Cortex of kidney (tissue), 1 donor: ENCODE measurements at places on chromosomes 1 and 21.

DNA sequence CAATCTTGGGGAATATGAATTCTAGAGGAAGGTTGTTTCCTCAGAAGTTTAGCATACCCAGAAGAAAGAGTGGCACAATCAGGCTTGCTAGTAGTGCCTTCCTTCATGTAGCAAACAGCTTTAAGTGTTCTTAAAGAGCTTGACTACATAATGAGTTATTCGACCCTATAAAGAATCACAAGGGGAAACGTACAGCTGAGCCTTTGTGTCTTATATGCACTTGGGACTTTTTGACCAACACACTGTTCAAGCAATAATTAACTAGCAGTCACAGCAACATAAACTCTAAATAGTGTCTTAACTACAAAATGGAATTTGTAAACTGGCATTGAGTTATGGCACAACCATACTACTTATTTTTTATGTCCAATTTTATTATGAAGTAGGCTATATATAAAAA is 86.1 kb downstream of the TTLL7 start:
- DNase-seq = no peak

GRCh38 chr1:230715510-230715909 is 1.6 kb upstream of the AGT start:
- DNase-seq = no peak

DNA sequence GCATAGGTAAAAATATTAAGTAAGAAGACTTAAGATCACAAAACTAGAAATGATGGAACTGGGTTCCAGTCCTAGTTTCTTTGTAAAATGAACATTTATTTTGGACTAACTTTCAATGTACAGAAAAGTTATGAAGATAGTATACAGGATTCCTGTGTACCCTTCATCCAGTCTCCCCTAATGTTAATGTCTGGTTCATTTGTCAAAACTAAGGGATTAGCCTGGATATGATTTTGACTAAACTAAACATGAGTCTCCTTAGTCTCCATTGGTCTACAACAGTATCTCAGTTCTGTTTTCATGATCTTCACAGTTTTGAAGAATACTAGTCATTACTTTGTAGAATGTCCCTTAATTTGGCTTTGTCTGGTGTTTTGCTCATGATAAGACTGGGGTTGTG is 54.5 kb downstream of the UBE4B start:
- DNase-seq = no peak

- no peak for DNase-seq
Observed at GRCh38 chr1:31732751-31733289, 29.0 kb upstream of the COL16A1 start.

- no peak for DNase-seq
Observed at GRCh38 chr21:24671901-24672300, 935.4 kb downstream of the MRPL39 start.

DNA sequence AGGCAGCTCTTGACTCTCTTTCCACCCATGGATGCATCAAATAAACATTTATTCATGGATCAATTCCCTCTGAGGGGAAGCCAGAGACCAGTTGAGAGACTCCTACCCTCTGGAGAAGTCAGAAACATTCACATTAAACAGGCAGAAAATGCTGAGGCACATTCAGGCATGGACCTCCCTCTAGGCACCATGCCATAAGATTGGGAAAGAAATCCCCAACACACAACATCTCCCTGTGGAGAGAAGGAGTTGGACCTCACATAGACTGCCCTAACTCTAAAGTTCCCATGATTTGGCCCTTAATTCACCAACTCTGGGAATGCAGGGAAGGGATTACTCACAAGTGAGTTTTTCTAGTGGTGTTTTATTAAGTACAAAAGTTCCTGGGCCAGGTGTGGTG is 415.3 kb upstream of the C1orf87 start:
- DNase-seq = no peak

DNA sequence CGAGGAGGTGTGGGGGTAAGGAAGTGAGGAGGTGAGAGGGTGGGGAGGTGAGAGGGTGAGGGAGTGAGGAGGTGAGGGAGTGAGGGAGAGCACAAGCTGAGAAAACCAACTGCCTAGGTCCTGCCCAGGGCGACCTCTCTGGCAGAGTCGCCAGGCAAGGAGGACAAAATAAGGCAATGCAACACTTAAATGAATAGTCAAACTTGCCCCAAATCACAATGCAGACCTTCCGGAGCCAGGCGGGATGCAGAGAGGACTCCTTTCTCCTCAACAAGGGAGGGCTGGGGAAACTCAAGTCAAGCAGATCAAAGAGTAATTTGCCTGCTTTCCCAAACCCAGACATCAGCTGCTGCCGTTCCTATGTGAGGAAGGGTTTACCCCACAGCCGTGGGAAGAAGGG is 86.0 kb downstream of the CCDC185 start:
- DNase-seq = no peak

DNA sequence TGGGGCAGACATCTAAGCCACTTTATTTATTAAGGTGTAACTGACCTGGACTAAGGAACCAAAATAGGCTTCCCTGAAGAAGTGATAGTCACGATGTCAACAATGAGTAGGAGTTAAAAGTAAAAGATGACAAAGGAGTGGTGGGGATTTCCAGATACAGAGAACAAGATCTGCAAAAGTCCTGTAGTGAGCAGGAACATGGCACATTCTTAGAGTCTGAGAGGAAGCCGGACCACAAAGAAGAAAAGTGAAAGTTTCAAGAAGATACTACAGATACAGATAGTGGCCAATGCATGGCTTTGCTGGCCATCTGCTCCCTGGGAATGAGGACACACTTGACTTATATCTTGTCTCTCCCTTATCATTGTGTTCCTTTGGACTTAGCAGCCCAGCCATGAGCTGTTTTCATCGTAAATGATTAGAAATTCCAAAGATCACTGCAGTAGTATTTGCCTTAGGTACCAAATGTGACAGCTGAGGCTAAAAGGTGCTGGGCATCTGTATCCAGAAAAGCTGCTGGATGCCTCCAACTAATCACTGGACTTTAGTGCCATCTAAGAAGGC is 302.4 kb upstream of the NR5A2 start:
- no peak for DNase-seq

GRCh38 chr1:79797487-79797886 is 791.0 kb upstream of the ADGRL4 start:
- no peak for DNase-seq

DNA sequence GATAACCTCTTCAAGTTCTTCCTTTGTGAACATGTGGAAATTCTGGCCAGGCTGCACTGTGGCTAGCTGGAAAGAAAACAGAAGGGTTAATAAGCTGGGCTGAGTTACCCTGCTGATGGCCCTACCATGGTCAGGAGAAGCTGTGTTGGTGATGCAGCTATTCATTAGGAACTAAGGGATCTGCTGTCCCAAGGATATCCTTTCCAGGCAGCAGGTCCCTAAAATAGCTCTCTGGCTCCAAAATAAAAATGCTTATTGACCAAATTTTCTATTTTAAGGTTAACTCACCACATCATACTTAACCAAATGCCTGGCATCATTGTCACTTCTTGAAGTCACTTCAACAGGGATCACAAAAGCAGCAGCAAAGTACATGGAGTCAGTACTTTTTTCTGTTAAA is 4.3 kb upstream of the SORT1 start:
- DNase-seq = no peak

DNA sequence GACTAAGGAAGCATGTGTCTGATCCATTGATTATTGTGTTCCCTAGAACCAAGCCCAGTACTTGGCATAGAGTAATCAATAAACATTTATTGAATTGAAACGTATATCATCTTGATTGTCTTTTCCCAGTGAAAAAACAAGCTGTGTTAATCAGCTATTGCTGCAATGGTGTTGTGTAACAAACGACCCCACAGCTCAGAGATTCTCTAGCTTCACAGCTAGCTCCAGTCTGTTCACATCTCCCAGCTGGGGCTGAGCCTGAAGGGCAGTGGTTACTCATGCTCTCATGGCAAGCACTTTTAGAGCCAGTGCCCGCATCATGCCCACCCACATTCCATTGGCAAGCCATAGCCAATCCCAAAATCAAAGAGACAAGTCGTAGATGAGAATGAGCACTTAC is 237.4 kb upstream of the RAB4A start:
- no peak for DNase-seq

DNA sequence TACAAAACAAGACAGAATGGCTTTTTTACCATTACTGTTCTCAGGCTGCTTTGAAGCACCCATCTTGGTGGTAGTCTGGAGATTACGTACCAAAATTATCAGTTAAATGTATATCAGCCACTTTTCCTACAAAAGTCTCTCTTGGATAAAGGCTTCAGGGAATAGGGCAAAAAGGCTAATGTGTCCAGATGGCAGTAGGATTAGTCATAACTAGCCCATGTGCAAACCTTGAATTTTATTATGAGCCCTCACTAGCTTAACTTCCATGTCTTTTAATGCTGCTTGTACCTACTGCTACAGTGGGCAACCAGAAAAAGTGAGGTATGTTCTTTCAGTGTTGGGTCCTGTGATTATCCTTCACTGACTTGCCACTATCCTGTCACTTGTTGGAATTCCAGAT is 51.0 kb downstream of the PLPPR4 start:
- no peak for DNase-seq

DNA sequence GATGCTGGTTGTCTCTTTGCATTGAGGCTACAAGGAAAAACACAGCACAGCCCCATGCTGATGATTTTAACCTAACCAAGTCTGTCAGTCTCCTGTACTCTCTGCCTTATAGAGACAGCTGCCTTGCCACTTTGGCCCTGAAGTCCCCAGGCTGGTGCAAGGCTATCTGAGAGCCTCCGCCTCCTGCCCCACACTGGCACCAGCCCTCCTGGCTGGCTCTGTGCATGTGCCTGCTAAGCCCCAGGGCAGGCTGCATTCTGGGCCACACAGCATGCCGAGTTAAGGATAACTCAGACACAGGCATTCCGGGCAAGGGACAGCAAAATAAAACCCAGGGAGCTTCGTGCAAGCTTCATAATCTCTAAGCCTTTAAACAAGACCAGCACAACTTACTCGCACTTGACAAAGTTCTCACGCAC is 910 bp downstream of the RUNX1 start:
- no peak for DNase-seq

GRCh38 chr1:236128646-236129178 is 13.6 kb upstream of the GPR137B start:
- DNase-seq = no peak

DNA sequence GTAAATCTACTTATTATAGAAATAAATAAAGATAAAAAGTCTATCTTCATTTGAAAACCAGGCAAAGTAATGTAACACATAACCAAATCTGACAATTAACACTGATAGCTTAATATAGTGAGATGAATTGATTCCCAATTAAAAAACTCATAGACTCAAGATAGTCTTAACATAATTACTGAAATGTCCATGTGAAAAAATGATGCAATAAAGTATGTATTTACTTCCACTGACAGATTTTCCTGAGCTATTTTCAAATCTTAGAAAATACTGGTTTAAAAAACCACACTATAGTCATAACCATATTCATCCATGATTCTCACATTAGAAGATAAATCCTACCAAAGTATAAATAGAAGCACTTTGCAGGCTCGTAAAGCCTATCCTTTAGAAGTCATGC is 9.6 kb upstream of the DONSON start:
- no peak for DNase-seq

GRCh38 chr1:67879485-67879884 is 46.2 kb upstream of the GNG12 start:
- no peak for DNase-seq

GRCh38 chr1:23178950-23179349 is 10.3 kb upstream of the LUZP1 start:
- DNase-seq = no peak
